T-helper 22 cell (primary cell): ENCODE measurements at places on chromosomes 12 and 14.
A peak's percentile ranks its signal among the peaks of the same experiment; 100 is the strongest.

GRCh38 chr12:26374934-26375680 lies 179.7 kb downstream of the SSPN start:
- no peak for DNase-seq

DNA sequence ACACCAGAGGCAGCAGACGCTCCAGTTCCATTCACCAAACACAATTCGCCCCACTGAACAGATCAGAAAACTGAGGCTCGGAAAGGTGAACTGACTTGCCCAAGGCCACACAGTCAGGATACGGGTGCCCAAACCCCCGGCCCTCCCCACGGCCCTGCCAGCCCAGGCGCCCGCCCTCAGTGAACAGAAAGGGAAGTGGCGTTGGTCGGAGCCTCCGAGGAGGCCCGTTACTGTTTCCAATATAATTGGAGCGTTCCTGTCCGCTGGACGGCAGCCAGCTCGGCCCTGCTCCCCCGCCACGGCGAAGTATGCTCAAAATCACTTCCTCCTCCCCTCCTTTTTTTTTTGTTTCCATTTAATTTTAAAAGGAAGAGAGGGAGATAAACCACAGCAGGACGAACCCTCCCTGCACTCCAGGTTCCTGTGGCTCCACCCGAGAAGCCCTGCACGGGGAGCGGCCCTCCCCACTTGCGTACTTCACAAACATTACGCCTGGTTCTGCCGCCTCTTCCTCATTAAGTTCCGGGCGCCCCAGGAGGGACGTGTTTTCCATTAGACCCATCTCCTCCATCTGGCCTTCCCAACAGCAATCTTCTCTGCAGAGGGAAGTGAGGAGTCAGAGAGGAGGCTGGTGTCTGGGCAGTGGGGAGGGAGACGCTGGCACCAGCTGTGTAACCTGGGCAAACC lies 61.1 kb downstream of the NCOR2 start:
- DNase-seq = no peak

DNA sequence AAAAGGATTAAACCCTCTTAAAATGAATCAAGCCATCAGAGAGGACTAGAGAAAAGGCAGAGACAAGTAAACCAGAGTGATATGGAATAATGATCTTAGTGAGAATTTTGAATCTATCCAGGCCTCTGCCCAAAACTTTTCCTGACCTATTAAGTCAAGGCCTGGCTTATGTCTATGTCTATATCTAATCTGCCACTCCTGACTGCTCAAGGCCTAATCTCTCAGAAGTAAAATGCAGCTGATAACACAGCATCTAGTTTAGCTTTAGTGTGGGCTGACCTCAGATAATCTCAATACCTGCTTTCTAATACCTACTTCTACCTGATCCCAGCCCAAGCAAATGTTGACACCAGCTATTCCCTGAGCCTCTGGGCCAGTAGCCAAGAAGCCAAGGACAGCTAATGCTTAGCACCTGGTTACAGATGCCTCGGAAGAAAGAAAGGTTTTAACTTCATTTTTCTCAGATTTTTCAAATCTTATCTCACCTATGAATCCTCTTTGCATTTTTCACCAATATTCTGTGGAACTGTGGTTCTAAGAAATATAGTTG lies 1472.5 kb upstream of the SEL1L start:
- DNase-seq = no peak

GRCh38 chr14:91005716-91006115 lies 54.7 kb downstream of the RPS6KA5 start:
- no peak for DNase-seq

- DNase-seq = no peak
Observed at GRCh38 chr14:21057803-21058675, at the start of gene RNASE8. Gene RNASE8, plus strand, starts transcription at chr14:21057822. Its CDS starts 71 bp downstream, at chr14:21057893.

- no peak for DNase-seq
Observed at GRCh38 chr14:78764645-78765044, 594.5 kb downstream of the NRXN3 start.

DNA sequence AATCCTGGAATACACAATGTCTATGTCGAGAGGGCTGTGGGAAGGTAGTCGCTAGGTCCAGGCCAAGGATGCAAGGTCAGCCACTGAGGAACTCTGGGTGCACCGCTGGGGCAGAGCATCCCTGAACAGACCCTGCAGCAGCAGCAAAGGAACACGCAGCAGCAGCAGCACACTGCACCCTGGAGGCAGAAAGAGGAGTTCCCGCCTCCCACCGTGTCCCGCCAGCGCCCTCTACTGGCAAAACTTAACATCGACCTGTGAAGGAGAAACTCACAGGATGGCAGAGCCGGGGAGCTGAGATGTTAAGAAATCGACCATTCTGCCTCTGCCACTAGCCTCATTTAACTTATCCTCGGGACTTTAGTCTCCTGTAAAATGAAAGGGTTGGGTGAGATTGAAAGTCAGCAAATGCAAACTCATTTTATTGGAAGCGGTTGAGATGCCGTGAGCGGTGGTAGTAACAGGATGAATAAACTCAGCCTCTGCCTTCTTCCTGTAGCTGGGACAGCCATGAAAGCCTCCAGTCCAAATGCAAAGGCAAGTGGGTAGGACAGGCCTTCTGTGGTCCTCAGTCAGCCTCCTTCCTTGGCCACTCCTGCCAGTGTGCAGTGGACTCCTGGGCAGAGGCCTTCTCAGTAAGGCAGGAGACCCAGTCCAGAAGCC lies 45.6 kb downstream of the STAB2 start:
- no peak for DNase-seq

- no peak for DNase-seq
Observed at GRCh38 chr14:54737132-54737711, 165.4 kb downstream of the GCH1 start.

DNA sequence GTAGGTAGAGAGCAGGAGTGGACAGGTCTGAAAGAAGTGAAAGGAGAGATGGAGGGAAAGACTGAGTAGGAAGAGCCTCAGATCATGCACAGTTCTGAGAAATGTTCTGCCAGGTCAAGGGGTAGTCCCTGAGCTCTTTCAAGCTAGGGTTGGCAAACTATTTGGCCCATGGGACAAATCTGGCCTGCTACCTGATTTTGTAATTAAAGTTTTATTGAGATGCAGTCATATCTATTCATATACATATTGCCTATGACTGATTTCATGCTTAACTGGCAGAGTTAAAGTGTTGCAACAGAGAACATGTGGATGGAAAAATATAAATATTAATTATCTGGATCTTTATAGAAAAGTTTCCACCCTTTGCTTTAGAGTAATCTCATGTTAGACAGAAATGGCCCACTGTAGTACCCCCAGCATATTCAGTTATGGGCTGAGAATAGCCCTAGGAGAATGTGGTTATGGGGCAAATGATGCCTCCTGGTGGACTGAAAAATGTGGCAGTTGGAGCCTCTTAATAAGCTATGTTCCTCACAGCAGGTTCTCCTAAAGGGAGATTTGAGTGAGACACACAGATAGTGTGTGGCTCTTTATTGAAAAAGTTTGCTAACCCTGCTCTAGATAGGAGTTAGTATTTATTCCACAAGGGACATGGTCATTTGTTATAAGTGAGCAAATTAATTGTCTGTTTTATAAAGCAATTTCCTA lies 476.9 kb downstream of the LRIG3 start:
- DNase-seq = no peak

GRCh38 chr14:59627011-59627520 lies 50.5 kb upstream of the CCDC175 start:
- no peak for DNase-seq

- DNase-seq = no peak
Observed at GRCh38 chr12:113069149-113069548, 12.6 kb downstream of the DTX1 start.

DNA sequence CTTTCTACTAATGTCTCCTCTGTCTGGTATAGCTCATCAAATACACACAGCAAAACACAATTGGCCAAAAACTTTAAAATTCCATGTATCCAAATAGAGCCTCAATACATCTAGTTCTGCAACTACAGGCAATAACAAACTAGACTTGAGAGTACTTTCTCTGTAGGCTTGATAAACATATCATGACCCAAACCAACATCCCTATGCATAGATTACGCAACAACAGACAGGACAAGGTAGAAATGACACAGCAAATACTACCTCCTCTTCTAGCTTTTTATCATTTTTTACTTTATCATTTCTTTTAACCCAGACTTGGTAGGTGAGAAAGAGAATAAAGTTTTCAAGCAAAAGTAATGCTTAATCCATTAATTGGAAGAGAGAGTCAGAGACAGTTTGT lies 41.8 kb downstream of the EML5 start:
- no peak for DNase-seq

- no peak for DNase-seq
Observed at GRCh38 chr14:35287431-35288013, 4.7 kb upstream of the PSMA6 start.

GRCh38 chr12:94172031-94172430 lies 23.7 kb downstream of the PLXNC1 start:
- no peak for DNase-seq

- no peak for DNase-seq
Observed at GRCh38 chr14:99081156-99081765, 190.7 kb downstream of the BCL11B start.

DNA sequence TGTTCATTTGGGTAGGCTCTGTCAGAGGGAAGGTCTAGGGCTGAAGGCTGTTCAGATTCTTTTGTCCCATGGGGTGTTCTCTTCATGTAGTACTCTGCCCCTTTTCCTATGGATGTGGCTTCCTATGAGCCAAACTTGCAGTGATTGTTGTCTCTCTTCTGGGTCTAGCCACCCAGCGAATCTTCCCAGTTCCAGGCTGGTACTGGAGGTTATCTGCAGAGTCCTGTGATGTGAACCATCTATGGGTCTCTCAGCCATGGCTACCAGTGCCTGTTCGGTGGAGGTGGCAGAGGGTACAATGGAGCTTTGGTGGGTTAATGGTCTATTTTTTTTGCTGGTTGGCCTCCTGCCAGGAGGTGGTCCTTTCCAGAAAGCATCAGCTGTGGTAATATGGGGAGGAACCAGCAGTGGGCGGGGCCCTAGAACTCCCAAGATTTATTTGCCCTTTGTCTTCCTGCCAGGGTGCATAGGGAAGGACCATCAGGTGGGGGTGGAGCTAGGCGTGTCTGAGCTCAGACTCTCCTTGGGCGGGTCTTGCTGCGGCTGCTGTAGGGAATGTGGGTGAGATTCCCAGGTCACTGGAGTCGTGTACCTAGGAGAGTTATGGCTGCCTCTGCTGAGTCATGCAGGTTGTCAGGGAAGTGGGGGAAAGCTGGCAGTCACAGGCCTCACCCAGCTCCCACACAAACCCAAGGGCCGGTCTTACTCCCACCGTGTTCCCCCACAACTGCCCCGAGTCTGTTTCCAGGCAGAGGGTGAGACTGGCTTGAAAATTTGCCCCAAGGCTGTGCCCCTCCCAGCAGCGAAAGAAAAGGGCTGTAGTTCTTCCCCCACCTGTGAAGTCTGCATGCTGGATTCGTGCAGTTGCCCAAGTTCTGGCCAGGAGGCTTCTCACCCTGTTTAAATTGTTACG lies 17.5 kb downstream of the MTRFR start:
- DNase-seq = no peak

GRCh38 chr14:36684946-36685345 lies 23.3 kb downstream of the PAX9 start:
- DNase-seq = no peak

DNA sequence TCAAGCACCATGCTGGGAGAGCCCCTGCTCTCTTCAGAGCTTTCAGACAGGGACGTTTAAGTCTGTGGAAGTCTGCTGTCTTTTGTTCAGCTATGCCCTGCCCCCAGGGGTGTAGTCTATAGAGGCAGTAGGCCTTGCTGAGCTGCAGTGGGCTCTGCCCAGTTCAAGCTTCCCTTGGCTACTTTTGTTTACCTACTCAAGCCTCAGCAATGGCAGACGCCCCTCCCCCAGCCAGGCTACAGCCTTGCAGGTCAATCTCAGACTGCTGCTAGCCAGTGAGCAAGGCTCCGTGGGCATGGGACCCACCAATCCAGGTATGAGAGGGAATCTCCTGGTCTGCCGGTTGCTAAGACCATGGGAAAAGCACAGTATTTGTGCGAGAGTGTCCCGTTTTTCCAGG lies 37.4 kb upstream of the C12orf71 start:
- no peak for DNase-seq

- no peak for DNase-seq
Observed at GRCh38 chr14:100709289-100710284, 17.1 kb upstream of the DLK1 start.

GRCh38 chr12:57522887-57523705 lies 472 bp downstream of the MBD6 start:
- peak; percentile 59 for DNase-seq

DNA sequence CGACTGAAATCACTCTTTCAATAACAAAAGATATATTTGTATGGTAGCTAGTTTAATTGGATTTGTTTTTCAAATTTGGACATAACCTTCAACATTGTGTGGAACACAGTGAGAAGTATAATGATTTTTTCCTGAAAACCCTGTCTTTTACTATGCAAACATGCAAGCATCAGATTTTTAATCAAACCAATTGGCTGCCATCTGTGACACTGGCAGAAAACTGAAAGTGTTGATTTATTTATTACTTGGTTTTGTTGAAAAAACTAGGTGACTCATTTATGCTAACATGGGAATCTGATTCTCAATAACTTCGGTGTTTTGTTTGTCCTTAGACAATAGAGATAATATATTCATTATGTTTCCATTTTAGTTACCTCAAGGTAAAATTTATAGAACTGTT lies 82.0 kb downstream of the NTS start:
- no peak for DNase-seq

- DNase-seq = no peak
Observed at GRCh38 chr14:72060917-72061316, 128.7 kb downstream of the RGS6 start.

GRCh38 chr12:122951979-122952892 lies 14.0 kb downstream of the ABCB9 start:
- peak; percentile 32 for DNase-seq
